Activated CD4-positive, alpha-beta T cell treated with anti-CD3 and anti-CD28 coated beads for 36 hours (primary cell): ENCODE measurements at places on chromosomes 5 and 9.

GRCh38 chr9:27278374-27278773, 18.6 kb downstream of the EQTN start:
- no peak for DNase-seq

- DNase-seq, result no peak
Observed at GRCh38 chr9:130383979-130384676, 60.6 kb upstream of the ASS1 start.

- peak; percentile 45 for DNase-seq
Observed at GRCh38 chr9:95506678-95507463, 9.9 kb downstream of the PTCH1 start.

- DNase-seq, result peak; percentile 72
Observed at GRCh38 chr9:124320062-124320973, 62.6 kb downstream of the NEK6 start.

DNA sequence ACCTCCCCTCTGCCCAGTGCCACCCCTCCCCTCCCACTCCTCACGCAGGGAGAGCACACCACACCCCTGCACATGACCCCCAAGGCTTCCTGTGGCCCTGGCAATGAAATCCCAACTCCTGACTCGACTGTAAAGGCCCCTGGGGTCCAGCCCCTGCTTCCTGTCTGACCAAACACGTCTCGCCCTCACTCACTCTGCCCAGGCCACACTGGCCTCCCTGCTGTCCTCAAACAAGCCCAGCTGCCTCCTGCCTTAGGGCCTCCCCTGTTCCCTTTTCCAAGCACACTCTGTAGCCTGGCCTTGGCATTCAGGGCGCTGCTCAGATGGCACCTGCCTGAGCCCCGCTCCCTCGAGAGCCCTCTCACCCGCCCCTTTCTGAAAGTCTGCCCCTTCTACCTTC, 42.4 kb downstream of the HK3 start:
- no peak for DNase-seq

GRCh38 chr5:174315471-174315870, 270.0 kb downstream of the NSG2 start:
- no peak for DNase-seq

GRCh38 chr9:18359335-18359734, 114.6 kb upstream of the ADAMTSL1 start:
- no peak for DNase-seq
